ENCODE measurements at places on chromosomes 3 and 15.

DNA sequence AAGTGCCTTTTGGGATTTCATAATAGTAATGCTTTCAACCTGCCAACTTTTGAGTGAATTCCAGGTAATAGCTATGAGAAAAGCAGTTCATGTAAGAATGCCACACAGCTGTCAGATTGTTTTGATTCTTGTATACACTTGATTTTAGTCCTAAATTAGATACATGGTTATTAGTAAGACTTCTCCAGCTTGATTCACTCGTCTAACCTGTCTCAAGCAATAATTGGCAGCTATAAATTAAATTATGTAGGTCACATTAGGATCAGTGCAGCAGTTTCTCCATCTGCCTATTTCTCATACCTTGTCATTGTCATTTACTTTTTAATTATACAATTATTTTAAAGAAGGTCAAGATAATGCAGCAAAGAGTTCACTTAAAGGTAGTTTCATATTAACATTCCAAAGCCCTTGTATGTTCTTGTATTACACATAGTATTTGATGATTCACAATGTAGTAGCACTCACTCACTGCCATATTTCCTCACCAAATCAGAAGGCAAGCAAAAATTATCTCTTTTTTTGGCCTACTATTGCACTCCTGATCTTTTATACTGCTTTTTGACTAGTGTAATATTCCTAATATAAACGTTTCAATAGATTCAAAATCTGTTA lies 10.9 kb upstream of the CRYBG3 start:
- DNase-seq, result no peak
- H3K27me3 ChIP-seq, result no peaks in the 10 kb centered on the region
- H3K4me3 ChIP-seq, result no peak overlapping the region
- no peak overlapping the region for H3K27ac ChIP-seq
- H3K36me3 ChIP-seq, result no peaks in the 10 kb centered on the region

DNA sequence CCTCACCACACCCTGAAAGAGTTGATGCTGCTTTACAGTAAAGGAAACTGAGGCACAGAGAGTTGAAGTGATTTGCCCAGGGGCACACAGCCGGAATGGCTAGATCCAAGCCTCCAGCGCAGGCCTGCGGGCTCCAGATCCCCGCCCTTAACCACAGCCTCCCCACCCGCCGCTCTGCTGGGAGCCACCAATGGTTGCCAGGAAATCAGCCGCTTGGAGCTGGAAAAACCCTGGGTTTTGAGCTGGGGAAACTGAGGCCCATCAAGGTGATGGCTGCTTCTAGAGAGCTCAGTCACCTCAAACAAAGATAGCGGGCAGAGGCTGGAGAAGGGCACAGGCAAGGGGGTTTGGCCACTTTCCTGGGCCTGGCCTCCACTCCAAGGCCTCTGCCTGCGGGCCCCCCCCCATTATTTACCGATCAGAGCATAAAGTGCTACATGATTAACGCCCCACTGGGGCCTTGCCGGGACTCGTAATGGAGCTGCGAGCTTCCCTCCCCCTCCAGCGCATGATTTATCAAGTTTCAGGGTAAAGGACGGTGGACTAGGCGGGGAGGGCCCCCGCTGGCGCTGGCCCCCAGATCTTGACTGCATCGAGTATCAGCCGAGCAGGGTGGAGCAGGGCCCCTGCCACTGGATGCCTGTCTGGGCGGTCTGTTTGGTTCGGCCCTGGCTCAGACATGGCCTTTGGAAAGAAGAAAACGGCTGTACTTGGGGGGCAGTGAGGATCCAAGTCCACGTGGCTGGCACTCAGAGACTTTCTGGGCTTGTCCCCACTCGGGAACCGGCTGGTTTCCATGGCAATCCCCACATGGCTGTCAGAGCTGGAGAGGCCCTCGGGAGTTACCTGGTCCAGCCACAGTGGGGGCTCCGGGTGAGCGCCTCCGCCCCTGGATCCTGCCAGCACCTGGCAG lies 9.1 kb downstream of the PLXND1 start:
- H3K4me1 ChIP-seq, result peaks cover 58% of the 10 kb centered on the region
- no peak overlapping the region for H3K4me3 ChIP-seq
- DNase-seq, result no peak
- peak overlapping the region; percentile 28 for H3K27ac ChIP-seq

- no peak overlapping the region for H3K4me3 ChIP-seq
- H3K27ac ChIP-seq, result no peak overlapping the region
- no peaks in the 10 kb centered on the region for H3K36me3 ChIP-seq
- H3K4me1 ChIP-seq, result peaks cover 12% of the 10 kb centered on the region
- peak; percentile 58 for DNase-seq
These were observed 157.2 kb upstream of the MYRIP start for GRCh38 chr3:39651993-39652739.

- H3K4me3 ChIP-seq, result no peak overlapping the region
- H3K4me1 ChIP-seq, result peaks cover 27% of the 10 kb centered on the region
- no peaks in the 10 kb centered on the region for H3K36me3 ChIP-seq
- no peak overlapping the region for H3K27ac ChIP-seq
These were observed 2.2 kb upstream of the LSMEM2 start for GRCh38 chr3:50276762-50277101.

DNA sequence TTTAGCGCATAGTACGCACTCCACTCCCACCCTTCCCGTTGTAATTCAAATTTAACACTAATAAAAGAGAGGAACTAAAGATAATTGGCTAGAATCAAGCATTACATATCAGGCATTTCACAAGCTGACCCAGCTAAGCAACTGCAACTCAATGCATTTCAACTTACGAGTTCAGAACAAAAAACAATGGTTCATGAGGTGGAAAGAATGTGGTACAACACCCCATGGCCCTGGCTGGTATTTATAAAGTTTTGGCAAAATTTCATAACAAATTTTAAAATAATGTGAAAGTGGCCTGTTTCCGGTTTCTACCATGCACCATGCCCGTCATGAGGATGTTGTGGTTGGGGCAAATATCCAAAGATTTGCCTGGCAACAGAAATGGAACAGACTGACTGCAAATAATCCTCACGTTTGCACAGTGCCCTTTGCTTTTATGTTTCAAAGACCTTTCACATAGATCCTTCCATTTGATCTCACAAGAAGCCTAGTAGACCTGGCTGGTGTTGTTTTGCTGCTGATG lies 455.3 kb upstream of the NR2F2 start:
- no peak overlapping the region for H3K27ac ChIP-seq
- H3K36me3 ChIP-seq, result no peaks in the 10 kb centered on the region
- peaks cover 4% of the 10 kb centered on the region for H3K27me3 ChIP-seq

DNA sequence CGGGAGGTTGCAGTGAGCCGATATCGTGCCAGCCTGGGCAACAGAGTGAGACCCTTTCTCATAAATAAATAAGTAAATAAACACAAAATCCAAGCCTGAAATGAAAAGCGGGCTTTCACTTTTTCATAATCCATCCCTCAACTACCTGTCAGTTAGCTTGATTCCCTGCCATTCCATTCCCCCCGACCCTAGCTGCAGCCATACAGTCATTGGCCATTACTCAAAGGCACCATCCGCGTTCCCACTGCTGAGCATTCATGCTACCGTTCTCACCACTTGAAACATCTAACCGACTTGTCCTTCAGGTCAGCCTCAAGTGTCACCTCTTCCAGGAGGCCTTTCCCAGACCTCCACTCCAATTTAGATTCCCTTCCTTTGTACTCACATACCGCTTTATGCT lies 1.1 kb upstream of the PARL start:
- peaks cover 23% of the 10 kb centered on the region for H3K4me1 ChIP-seq
- H3K36me3 ChIP-seq, result no peaks in the 10 kb centered on the region
- H3K27me3 ChIP-seq, result no peaks in the 10 kb centered on the region
- H3K4me3 ChIP-seq, result no peak overlapping the region
- DNase-seq, result no peak

DNA sequence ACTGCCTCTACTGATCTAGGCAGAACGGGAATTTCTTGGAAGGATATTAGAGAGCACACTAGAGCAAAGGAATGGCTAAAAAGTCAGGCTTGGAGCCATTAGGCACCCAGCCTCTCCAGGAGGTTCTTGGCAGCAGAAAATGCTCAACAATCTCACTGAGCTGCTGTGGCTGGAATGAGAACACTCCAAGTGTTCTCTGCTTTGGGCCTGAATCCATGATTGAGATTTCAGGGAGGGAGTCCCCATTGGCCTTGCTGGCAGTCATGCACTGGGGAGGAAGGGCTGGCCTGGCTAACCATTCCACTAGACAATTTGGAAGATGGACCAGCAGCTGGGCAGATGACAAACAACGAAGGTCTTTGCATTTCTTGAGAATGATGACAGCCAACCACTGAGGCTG lies 362.6 kb downstream of the SHQ1 start:
- no peaks in the 10 kb centered on the region for H3K36me3 ChIP-seq
- H3K4me1 ChIP-seq, result peaks cover 16% of the 10 kb centered on the region
- H3K4me3 ChIP-seq, result no peak overlapping the region
- H3K27me3 ChIP-seq, result no peaks in the 10 kb centered on the region

DNA sequence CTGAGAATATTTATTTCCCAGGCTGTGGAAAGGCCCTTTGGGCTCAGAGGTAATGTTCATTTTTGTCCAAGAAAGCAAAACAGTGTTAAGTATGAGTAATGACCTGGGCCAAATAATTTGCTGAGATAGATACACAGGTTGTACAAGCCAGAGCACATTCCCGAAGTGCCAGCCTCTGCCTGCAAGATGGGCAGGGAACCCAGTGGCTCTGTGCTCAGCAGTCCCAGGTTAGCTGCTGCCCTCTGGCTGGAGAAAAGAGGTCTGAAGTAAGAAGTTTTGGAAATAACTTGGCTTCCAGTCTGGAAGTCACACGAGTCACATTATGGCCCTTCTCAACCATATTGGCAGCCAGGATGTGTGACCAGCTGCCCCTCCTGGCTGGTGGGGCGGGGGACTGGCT lies 20.2 kb downstream of the MYZAP start:
- DNase-seq, result peak; percentile 90
- no peaks in the 10 kb centered on the region for H3K36me3 ChIP-seq
- peak overlapping the region; percentile 56 for H3K27ac ChIP-seq
- no peak overlapping the region for H3K4me3 ChIP-seq

DNA sequence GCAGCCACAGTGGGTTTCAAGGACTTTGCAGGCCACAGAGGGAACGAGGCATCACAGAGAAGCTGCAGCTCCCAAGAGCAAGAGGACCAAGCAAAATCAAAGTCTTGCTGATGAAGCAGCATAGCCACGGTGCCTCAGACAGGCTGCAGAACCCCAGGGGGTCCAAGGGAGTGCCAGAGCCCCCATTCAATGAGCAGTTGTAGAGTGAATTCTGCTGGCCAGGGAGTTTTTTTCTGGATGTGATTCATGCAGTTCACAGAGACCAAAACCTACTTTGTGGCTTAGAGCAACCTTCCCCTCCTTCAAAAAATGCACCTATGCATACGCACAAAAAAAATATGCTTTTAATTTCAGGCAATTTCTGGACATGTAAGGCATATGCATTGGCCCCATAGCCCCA lies 409.0 kb downstream of the VPS13C start:
- no peak for DNase-seq
- H3K4me3 ChIP-seq, result no peak overlapping the region
- no peaks in the 10 kb centered on the region for H3K36me3 ChIP-seq
- H3K4me1 ChIP-seq, result no peaks in the 10 kb centered on the region
- H3K27ac ChIP-seq, result no peak overlapping the region

DNA sequence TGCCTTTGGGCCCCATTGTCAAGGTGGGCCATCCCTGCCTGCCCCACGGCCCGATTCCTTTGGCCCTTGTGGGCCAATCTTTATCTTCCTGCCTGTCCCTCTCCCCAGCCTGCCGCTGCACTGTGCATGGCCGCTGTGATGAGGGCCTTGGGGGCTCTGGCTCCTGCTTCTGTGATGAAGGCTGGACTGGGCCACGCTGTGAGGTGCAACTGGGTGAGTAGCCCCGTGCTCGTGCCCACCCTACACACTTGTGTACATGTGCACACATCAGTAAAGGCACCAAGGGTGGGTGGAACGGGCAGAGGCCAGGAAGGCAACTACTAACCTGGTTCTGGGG lies 12.2 kb downstream of the NT5DC2 start:
- no peak overlapping the region for H3K27ac ChIP-seq
- DNase-seq, result no peak
- no peaks in the 10 kb centered on the region for H3K36me3 ChIP-seq
- H3K27me3 ChIP-seq, result no peaks in the 10 kb centered on the region
- H3K4me1 ChIP-seq, result peaks cover 14% of the 10 kb centered on the region

DNA sequence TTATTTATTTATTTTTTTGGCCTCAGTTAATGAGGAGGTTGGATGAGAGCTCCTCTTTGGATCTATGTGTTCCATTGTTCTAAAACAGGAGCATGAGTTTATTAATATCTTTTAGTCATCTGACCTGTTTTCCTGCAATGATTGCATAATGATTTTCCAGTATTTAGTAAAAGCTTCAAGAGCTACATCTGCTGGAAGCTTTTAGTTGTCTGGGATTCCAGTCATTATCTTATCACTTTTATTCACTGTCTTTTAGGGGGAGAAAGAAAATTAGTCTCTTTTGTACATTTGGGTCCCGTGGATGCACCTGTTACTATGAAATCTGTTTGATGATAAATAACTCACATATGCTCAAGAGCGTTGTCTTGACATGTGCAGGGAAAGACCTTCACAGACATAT lies 1270.0 kb downstream of the ROBO1 start:
- no peaks in the 10 kb centered on the region for H3K36me3 ChIP-seq
- no peaks in the 10 kb centered on the region for H3K27me3 ChIP-seq
- H3K27ac ChIP-seq, result no peak overlapping the region
- DNase-seq, result no peak
- H3K4me3 ChIP-seq, result no peak overlapping the region

DNA sequence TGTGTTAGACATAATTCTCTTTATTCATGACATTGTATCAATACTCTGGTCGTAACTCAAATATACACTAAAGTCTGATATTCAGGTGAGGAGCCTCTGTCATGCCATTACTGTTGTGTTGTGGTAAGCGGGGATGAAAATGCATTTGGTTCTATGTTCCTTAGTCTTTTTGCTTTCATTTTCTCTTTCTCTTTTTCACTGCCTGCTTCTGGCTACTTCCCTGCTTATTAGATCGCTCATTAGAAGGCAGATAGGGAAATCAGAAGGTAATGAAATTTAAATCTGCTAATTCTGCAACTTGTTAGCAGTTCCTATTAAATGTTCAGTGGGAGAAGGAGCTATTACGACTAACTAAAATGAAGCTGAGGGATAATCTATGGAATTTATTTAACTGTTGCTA lies 345.0 kb downstream of the GRM7 start:
- DNase-seq, result no peak
- no peak overlapping the region for H3K27ac ChIP-seq
- no peaks in the 10 kb centered on the region for H3K27me3 ChIP-seq
- no peaks in the 10 kb centered on the region for H3K4me1 ChIP-seq

GRCh38 chr3:117998071-117998470 lies 1036.6 kb downstream of the IGSF11 start:
- H3K27me3 ChIP-seq, result no peaks in the 10 kb centered on the region
- H3K4me1 ChIP-seq, result peaks cover 8% of the 10 kb centered on the region
- H3K4me3 ChIP-seq, result no peak overlapping the region
- no peak for DNase-seq

GRCh38 chr3:193777524-193777923 lies 184.5 kb downstream of the OPA1 start:
- H3K27me3 ChIP-seq, result no peaks in the 10 kb centered on the region
- H3K4me3 ChIP-seq, result no peak overlapping the region
- H3K36me3 ChIP-seq, result no peaks in the 10 kb centered on the region
- no peak overlapping the region for H3K27ac ChIP-seq
- H3K4me1 ChIP-seq, result peaks cover 16% of the 10 kb centered on the region
